ENCODE measurements at places on chromosomes 16 and 17.

DNA sequence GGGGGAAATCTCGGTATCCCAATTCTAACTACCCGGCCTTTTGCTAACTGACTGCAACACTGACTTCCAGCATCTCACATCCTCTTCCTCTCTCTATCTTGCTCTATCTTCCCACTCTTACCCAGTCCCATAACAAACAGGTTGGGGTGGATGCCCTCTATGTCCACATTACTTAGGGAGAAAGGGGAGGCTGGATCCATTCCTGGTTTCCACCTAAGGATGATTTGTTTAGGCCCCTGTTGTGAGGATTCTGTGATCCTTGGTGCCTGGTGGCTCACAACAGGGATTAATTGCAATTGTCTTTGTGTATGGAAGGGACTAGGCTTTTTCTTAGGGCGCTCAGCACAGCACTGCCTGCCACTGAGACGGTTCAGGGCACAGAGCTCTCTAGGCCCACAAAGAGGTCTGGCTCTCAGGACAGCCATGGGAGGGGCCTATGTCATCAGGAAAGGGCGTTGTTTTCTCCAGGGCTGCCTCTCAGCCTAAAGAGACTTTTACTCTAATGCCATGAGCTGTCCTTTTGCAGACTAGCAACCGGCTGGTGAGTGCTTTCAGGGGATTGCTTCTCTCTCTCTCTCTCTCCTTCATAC, 612.1 kb upstream of the SALL1 start:
- no peak for DNase-seq

DNA sequence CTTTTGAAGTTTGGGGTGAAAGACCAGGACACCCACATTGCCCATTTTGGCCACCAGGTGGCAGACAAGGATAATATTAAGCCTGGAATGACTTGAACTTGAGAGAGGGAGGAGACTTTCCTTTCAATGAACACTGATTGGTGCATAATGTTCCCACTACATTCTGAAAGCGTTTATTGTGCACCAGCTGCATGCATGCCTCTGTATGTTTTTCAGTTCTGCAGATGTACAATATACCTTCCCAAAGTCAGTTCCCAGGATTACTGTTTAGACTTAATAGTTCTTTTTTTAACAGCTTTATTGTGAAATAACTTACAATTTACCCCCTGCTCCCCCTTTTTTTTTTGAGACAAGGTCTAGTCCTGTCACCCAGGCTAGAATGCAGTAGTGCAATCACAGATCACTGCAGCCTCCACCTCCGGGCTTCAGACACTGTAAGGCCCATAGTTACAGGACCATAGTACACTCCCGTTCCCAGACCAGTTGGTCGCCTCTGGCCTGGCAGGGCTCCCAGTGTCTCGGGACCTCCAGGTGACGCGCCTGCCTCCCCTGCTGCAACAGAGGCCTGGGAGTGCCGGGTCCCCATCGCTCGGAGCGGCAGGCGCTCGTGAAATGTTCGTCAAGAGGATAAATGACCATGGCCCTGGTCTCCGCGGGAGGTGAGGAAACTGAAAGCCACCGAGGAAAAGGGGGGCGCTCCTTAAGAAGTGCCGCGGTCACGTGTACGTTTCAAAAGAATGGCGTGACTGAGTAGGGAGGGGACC, 12.2 kb downstream of the CES2 start:
- peak; percentile 90 for DNase-seq

- no peak for DNase-seq
Observed at GRCh38 chr17:4090898-4091297, 51.9 kb downstream of the ZZEF1 start.

GRCh38 chr17:11852912-11853311, 144.4 kb downstream of the ZNF18 start:
- DNase-seq, result no peak

- no peak for DNase-seq
Observed at GRCh38 chr17:17573912-17574311, 17.6 kb downstream of the PEMT start.

GRCh38 chr17:49488612-49489011, 6.5 kb upstream of the NGFR start:
- no peak for DNase-seq

DNA sequence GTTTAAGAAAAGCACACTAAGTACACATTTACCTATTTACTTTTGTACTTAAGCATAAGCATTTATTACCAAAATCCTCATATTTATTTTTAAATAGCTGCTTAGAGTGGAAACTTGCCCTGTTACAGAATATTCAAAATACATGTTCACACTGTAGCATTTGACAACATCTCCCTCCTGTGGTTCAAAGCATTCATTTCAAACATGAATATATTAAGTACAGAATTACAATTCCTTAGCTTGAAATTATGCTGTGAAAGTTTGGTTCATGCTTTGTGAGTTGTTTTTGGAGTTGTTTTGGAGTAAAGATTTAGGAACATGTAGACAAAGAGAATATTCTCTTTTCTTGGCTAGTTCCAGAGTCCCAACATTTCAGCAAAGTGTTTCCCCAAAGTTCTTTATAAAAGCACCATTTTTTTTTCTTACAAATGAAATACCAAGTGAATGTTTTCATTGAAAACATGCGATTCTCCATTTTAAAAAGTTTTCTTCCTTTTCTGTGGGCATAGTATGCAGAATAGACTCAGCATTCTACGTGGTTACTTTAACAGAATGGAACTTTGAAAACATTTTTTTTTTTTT, 33.2 kb downstream of the TUBD1 start:
- DNase-seq, result peak; percentile 82

DNA sequence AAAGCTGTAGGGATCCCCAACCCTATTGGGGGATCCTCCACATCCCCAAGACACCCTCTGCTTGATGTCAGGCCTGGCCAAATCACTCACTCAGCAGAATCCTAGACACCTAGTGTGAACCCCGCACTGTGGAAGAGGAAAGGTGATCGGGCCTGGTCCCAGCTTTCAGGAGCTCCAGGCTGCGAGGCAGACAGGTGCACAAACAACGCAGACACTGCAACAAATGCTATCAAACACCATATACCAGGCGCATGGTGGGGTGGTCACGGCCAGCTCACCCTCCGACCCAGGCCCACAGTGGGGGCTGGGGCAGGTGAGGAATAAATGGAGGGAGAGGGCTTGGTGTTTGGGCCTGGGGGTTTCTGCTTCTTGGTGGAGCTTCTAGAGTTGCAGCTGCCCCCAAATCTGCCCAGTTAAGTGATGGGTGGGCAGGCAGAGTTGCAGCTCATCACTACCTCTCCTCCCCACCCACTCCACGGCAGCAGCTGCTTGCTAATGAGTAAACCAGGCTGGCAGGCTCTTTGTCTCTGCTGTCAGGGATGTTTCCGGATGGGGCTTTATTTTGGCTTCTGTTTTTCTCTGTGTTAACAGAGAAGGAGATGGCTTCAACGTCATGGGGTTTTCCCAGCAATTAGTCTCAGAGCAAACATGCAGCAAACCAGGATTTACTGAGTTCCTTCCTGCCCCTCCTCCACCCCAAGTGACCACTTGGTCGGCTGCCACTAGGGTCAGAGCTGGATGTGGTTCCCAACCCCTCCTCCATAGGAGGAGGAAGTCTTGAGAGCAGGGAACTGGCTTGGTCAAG, 46.6 kb downstream of the PECAM1 start:
- no peak for DNase-seq

DNA sequence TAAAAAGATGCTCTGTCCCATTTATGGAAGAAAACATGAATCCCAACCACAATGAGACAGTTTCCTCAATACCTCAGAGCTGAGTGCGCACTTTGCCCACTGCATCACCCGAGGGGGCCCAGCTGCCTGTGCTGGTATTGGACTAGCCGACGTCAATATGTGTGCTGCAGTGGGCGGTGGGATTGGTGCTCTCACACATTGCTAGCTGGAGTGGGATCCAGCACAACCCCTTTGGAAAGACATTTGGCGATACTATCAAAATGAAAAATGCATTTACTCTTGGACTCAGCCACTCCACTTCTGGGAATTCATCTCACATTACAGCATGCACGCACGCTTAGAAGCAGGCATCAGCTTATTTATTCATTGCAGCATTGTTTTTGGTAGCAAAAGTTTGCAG, 289.2 kb upstream of the FOXF1 start:
- DNase-seq, result no peak

- DNase-seq, result no peak
Observed at GRCh38 chr17:1004769-1005295, 7.9 kb downstream of the TIMM22 start.

- DNase-seq, result no peak
Observed at GRCh38 chr17:31378638-31379037, 12.8 kb upstream of the RAB11FIP4 start.

- DNase-seq, result no peak
Observed at GRCh38 chr17:65072660-65073071, 16.1 kb upstream of the GNA13 start.

DNA sequence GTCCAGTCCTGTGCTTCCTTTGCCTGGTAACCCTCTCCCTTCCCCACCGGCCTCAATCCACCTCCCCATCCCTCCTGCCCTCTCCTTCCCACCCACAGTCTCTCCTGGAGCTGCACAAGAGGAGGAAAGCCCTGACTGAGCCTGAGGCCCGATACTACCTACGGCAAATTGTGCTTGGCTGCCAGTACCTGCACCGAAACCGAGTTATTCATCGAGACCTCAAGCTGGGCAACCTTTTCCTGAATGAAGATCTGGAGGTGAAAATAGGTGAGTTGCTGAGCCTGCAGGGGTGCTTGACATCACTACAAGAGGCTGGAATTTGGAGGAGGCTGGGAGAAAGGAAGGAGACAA, 1.3 kb downstream of the PLK1 start:
- no peak for DNase-seq

GRCh38 chr17:17726458-17727060, 45.3 kb downstream of the RAI1 start:
- DNase-seq, result no peak

GRCh38 chr17:82407255-82407654, 10.9 kb upstream of the HEXD start:
- peak; percentile 43 for DNase-seq

DNA sequence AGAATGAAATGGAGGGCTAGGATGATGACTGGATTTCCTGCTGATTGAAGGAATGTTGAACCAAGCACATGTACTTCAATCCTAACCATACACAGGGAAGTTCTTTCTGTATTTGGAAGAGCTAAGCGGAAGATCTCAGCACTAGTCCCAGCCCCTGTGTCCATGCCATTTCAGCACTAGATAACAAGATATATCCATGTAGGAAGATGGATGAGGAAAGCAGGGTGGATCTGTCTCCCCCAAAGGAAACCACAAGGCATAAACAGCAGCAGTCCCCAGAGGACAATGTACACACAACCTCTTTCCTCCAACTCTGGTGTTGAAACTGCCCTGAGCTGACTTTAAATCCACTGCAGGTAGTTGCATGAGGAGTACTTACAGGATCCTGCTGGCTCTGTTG, 75.1 kb downstream of the GRIN2A start:
- no peak for DNase-seq

- DNase-seq, result peak; percentile 85
Observed at GRCh38 chr17:8935191-8935590, 30.3 kb downstream of the PIK3R5 start.

DNA sequence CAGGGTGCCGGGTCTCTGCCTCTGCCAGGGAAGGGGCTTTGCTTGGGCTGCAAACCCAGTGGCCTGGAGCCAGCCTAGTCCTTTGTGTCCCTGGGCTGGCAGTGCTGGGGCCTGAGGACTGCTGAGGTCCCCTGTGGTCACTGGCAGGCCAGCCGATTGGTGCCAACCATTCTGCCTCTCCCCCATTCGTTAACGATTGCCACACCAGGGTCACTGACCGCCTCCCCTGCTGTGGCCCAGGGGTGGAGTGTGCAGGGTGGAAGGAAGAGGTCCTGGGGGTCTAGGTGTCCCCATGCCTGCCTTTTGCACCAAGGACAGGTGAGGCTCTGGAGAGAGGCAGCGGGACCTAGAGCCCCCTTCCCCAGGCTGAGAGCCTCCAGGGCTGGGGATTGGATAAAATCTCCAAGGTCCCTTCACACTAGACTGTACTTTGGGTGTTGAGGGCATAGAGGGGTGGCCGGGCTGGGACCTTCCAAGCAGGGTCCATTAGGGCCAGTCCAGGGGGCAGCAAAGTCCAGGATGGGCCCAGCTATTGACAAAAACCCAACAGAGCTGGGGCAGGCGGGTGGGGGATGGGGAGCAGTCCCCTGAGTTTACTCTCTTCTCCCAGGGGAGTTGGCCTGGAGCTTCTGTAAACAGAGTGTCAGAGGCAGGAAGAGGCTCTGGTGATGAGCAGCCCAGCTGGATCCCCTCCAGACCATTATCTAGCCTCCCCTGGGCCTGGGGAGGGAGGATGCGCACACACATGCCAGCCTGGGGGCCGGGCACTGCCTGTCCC, 1.1 kb downstream of the VASN start:
- no peak for DNase-seq

- no peak for DNase-seq
Observed at GRCh38 chr17:42329025-42329976, 41.0 kb downstream of the STAT5A start.

DNA sequence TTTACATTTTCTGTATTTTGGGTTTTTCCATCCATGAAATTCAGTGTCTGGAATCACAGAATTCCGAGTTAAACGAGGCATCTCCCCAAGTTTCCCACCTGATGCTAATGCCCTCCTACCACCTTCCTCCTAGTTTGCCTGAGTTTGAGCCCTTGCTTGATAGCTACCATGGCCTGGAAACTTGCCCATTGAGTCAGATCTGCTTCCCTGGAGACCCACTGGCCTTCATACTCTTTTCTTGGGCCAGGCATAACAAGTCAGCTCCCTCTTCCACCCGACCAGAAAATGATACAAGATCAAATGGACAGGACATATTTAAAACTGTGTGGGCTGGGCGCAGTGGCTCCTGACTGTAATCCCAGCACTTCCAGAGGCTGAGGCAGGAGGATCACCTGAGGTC, 10.2 kb downstream of the SETD1A start:
- no peak for DNase-seq

- no peak for DNase-seq
Observed at GRCh38 chr16:19532601-19533000, 8.9 kb downstream of the CCP110 start.

- peak; percentile 50 for DNase-seq
Observed at GRCh38 chr16:31108035-31108793, at the start of gene BCKDK. Gene BCKDK (plus strand): TSS chr16:31108386. CDS start chr16:31109224, 838 bp downstream.

DNA sequence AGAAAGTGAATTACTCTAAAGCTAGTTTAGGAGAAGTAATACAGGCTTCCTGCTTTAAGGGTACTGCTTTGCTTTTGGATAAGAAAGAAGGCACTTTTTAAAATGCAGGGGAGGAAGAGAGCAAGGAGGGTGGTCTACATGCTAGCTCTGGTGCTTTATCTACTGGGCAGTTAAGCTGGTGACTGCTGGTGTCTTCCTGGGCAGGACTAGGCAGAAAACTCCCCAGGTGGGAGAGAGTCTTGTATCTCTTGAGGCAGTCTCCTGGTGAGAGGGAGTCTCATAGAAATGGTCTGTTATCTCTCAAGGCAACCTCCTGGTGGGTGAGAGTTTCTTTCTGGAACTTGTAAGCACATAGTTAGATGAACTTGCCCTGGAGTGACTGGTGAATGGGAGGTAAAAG, 953.9 kb upstream of the GOT2 start:
- DNase-seq, result no peak

- no peak for DNase-seq
Observed at GRCh38 chr16:52068447-52069074, 478.4 kb downstream of the TOX3 start.

- DNase-seq, result no peak
Observed at GRCh38 chr17:50276588-50277356, 2.5 kb downstream of the TMEM92 start.
